ENCODE measurements at places on chromosomes 7 and 10.

DNA sequence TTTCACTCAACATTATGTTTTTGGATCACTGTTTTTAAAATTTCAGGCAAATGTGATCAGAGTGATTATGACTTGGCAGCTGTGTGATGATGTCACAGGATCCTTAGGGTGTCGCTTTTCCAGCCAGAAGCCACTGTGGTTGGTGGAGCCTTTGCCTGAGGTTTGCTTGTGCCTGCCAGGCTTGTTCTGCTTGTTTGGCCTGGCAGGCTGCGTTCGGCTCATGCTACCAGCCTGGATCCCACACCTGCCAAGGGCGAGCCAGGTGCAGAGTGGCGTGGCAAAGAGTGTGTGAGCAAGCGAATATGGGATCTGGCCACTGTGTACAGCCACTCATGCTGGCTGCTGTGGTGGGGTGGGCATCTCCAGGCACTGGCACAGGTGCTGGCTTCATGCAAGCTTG, 55.7 kb downstream of the ADK start:
- DNase-seq: no peak

DNA sequence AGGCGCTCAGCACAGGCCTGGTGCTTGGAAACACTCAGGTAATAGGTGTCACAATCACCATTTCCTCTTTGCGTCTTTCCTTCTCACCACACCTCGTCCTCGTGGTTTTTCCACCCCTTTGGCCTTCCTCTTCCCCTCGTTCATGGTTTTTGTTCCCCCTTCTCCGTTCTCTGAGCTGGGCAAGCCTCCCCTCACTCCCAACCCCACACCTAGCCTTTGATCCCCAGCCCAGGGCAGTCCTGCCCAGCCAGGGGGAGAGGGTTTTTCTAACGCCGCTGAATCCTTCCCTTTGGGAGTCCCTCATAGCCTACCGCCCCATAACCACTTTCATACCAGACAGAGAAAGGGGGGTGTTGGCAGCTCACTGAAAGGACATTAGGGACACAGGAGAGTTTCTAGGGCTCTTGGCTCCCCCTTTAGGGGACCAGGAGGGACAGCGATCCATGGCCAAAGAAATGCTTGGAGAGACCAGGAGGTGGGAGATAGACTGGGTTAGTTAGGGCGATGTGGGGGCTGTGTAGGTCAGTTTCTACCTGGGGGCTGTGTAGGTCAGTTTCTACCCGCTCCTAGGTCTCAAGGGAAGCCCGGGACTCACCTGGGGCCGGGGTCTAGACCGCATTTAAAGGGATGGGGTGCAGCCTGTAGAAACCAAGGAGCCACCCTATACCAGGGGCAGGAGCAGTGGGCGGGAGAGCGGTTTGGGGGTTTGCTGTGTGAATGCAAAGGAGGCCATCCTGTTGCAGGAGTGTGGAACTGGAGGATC, 1.4 kb downstream of the EPHB4 start:
- DNase-seq: no peak

DNA sequence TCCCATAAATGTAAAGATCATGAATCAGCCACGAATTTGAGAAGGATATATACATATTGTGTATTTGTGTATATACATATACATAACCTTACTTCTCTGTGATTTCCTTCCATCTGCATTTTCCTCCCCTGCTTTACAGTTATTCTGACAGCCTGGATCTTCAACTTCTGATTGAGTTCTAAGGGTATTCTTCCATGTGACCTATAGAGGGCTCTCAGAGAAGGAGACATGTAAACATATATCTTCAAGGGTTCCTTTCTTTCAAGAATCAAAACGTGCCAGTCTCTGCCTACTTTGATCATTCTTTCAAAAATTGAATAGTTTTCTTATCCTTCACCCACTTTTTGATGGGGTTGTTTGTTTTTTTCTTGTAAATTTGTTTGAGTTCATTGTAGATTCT, 453.7 kb upstream of the POT1 start:
- no peak for DNase-seq

DNA sequence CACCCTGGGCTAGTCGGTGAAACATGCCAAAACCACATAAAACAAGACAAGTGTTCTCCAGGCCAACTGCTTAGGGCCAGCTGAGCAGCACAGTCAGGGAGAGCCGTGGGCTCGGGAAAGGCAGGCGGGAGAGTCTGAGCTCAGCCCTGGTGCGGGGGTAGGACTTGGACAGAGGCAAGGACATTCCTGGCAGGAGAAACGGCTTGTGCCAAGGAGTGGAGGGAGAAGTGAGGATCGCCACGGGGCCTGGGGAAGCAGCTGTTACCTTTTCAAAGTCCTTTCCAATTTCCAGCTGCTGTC, 4.2 kb downstream of the ELN start:
- no peak for DNase-seq

DNA sequence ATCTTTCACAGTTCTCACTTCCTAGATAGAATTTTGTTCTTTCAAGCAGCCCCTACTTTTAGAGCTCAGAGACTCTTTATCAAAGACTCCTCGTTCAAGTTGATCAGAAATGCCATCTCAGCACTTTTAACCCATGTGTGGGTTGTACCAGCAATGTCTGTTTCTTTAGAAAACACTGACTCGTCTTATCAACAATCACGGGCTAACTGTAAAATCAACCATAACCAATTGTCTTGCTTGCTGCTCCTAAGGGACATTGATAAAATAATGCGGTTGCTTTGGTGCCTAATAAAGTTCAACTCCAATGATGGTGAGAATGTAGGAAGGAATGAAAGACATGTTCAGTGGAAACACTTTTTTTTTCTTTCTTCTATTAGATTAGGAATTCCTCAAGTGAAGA, 12.9 kb upstream of the CDK6 start:
- DNase-seq: no peak

DNA sequence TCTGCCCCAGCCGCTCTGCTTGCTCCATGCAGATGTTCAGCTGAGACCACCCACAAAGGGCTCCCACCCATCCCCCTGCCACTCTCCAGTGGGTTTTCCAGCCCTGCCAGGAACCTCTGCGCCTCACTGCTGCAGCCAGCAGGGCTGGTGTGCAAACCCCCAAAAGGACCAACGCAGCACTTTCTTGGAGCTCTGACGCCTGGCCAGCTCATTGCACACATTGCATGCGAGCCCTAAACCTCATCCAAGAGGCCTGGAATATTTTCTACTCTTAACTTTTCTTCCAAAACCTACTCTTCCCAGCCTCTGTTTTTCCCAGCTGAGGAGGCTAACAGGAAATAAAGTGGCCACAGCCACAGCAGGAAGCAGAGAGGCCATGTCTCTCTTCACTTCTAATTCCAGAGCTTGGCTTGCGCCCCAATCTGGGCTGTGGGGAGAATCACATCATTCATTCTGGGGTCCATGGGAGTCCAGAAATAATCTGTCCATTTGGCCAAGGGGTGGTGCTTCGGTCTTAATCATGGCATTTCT, 4.6 kb upstream of the FAM170B start:
- DNase-seq: no peak

- DNase-seq: no peak
Measured at GRCh38 chr10:33314811-33315561, 19.5 kb downstream of the NRP1 start.

GRCh38 chr7:141220263-141220880, 146.5 kb downstream of the TMEM178B start:
- no peak for DNase-seq

GRCh38 chr7:142733271-142733670, 16.0 kb upstream of the PRSS1 start:
- no peak for DNase-seq

DNA sequence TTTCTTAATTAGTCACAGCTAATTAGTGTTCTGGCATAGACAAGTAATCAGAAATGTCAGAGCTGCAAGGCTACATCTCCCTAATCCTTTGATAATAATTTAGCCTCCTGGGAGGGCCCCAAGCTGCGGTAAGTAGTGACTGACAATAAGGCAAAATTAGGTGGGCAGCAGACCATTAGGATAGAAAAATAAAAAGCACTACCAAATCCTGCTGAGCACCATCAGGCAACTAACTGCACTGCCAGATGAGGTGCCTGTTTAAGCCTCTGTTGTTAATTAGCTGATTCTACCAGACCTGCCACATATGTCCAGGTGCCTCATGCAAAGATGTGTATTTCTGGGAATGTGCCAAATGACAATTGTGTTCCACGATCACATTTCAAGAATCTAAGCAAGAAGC, 32.5 kb upstream of the FEZF1 start:
- no peak for DNase-seq

DNA sequence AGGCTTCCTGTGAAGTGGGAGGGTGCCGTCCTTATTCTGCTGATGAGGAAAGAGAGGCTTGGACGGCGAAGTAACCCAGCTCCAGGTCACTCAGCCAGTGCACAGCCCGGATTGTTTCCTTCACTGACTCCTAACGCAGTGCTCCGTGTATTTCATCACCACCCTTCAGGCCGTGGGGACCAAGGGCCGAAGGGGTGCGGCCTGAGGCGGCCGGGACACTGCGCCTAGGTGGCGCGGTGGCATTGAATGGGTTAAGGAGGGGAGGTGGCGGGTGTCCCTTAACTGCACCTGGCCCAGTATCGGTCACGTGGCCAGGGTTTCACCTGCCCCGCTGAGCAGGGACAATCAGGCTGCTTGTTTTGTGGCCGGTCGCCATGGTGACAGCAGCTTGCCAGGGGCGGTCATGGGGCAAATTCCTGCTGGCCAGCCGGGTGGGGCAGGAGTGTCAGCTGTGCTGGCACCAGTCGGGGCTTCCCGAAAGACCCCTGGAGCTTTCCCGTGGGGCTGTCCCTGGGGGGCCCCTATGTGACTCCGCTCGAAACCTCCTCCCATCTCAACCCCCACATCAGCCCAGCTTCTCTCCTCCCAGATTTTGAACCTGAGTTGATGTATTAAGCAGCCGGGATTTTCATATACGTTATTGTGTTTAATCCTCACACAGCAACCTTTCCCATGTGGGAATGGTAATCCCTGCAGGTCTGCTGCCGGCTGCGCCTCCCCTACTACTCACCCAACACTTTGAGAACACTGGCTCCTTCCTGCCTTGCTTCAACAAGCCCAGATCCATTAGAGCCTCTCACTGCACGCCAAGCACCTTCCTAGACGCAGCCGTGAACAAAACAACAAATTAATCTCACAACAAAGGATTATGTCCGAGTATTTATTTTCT, 4.4 kb upstream of the ABHD11 start:
- DNase-seq: no peak

- DNase-seq: no peak
Measured at GRCh38 chr10:78752708-78753107, 316.1 kb upstream of the ZMIZ1 start.

DNA sequence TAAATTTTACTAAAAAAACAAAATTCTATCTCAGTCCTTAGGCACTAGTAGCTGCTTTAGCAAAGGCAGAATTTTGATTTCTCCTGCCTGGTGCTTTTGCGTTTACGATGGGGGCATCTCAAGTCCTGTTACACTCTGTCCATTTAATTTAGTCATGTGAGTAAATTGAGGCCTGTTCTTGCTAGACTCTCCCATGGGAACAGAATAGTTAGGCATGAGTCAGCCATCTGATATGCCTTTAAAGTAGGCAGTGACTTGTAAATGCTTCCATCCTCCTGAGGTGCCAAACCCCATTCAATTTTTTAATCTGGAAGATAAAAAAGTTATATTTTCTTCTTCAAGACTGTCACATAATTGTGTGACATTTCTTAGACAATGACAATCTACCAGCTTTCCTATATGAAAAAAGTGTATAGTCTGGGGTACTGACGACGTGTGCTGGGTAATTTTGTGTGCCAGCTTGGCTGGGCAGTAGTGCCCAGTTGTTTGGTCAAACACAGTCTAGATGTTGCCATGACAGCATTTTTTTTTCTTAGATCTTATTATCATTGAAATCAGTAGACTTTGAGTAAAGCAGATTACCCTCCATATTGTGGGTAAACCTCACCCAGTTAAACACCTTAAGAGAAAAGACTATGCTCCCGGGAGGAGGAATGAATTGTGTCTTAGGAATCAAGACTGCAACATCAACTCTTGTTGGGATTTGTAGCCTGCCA, 603.4 kb downstream of the SORCS1 start:
- no peak for DNase-seq

GRCh38 chr10:74156919-74157289, 5.9 kb downstream of the ADK start:
- DNase-seq: no peak

GRCh38 chr7:157822688-157823031, 485.9 kb downstream of the DNAJB6 start:
- DNase-seq: no peak

GRCh38 chr10:62414359-62414758, 40.2 kb downstream of the ZNF365 start:
- no peak for DNase-seq

GRCh38 chr7:130296221-130296951, 3.4 kb downstream of the CPA4 start:
- DNase-seq: no peak

DNA sequence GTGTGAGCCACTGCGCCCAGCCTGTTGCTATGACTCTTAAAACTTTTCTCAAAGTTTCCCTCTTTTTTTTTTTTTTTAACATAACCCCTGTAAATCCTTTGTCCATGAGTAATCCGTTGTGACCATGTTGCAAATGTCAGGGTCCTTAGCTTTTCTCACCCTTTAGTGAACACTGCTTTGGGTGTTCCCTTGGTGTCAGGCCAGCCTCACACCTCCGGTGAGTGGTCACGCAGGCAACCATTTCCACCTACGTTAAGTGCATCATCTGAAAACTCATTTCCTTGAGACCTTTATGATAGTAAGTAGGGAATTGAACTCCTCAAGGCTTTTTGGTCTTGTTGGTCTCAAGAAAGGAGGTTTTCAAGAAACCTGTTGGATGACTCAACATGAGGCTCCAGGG, 41.3 kb upstream of the OPN4 start:
- no peak for DNase-seq

GRCh38 chr7:44375236-44375699, 49.9 kb upstream of the CAMK2B start:
- DNase-seq: no peak

- no peak for DNase-seq
Measured at GRCh38 chr7:121107923-121108498, 119.5 kb downstream of the CPED1 start.
